Neural crest cell (in vitro differentiated cells): ENCODE measurements at places on chromosomes 1 and 21. TPM values are rescaled to one million over a fixed set of nuclear protein-coding genes. Genes with fewer than 3 reads are reported as not detected.

The TCEA3 gene
- 1.2 and 1.5 TPM in 2 replicates for total RNA-seq

The ALX3 gene
- 0.21 TPM in 1 of 2 replicates, not detected in the other for total RNA-seq

DNA sequence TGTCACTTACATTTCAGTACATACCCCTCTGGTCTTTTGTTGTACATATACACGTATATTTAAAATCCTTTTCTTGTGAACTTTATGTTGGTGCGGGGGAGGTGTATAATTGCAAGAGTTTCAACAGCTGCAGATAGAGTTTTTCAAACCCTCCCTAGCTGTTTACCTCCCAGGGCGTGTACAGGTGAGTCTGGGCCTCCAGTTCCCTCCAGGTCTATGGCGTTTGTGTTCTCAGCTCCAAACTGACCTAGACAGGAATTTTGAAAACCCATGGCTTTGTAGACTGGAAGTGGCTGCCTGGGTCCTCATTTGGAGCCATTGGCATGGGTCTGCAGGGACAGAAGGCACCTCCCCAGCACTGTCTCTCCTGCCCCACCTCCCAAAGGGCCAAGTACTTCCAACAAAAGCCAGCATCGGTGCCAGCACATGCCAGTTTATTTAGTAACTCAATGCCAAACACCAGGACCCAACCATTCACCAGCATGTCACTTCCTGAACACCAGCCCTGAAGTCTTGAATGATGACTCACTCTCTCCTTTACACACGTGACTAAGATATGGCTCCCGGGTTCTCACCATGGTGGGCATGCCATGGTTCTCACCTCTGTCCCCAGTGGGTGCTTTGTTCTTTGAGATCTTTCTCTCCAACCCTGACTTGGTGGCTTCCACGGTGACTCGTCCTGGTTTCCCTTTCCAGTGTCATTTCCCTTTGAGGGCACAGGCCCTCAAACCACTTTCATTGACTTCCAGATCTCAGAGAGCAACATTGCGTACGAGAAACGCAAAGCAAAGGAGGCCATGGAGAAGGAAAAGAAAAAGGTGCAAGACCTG is 57.3 kb upstream of the EFHD2 start:
- H3K4me1 ChIP-seq = peaks cover 26% of the 10 kb centered on the region
- no peaks in the 10 kb centered on the region for H3K27me3 ChIP-seq
- no peak for DNase-seq
- no peaks in the 10 kb centered on the region for H3K36me3 ChIP-seq

The OR2L5 gene
- not detected in 2 replicates for total RNA-seq

The MFSD2A gene
- 20.9 and 23.8 TPM in 2 replicates for total RNA-seq
